Activated CD4-positive, alpha-beta T cell treated with anti-CD3 and anti-CD28 coated beads, Interleukin-2, amount 50 U/mL, for 24 hours (primary cell): ENCODE measurements at places on chromosomes 6 and 20.

GRCh38 chr6:155765275-155766194 lies 309.9 kb upstream of the NOX3 start:
- DNase-seq: no peak

- DNase-seq: no peak
Observed at GRCh38 chr20:60862601-60863000, 389.5 kb upstream of the CDH4 start.

- DNase-seq: no peak
Observed at GRCh38 chr20:38790200-38791053, 15.1 kb upstream of the PPP1R16B start.

- DNase-seq: no peak
Observed at GRCh38 chr6:132131351-132131750, 180.2 kb upstream of the CCN2 start.

DNA sequence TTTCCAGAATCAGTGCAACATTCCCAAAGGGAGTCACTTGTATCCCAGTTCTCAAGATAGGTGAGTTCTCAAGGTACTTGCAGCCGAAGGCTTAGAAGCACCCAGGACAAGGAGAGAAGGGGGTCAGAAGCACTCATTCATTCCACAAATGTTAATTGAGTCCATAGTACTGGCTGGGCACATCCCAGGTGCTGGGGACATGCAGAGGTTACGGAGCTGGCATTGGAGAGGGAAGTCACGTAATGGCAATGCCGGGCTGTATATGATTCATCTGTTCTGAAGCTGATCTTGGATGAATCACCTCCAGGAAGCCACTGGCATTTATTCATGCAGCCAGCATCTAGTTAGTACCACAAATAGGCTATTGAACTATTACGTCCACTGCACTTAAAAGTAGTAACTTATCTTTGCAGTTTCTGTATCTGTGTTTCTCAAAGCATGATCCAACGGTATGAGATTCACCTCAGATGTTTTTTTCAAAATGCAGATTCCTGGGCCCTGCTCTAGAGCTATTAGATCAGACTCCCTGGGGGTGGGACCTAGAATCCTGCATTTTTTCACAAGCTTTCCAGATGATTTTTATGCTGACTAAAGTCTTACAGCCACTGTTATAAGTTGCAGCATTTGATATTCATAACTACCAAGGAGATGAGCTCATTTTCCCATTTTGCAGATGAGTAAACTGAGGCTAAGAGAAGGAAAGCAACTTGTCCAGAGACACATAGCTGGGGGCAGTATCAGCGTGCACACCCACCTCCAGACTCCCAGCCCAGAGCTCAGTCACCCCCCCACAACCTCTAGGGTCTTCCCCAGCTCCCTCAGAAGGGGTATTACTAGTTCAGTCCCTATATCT lies 44.1 kb upstream of the ID1 start:
- no peak for DNase-seq

- DNase-seq: no peak
Observed at GRCh38 chr20:57959589-57959988, 249.8 kb upstream of the PMEPA1 start.

DNA sequence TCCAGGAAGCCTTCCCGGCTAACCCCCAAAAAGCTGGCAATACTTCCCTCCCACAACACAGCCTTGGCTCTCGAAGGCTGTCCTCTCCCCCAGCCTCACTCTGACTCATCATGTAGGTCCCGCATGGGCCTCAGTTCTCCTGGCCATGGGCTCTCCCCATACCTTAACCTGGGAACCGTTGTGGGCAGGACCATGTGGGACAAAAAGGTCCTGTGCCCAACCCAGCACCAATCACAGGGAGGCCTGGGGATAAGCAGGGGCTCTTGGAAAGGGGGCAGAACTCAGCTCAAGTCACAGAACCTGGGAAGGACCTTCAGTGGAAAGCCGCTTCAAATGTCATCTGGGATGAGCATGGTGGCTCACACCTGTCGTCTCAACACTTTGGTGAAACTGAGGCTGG lies 45.5 kb downstream of the MRPL14 start:
- DNase-seq: no peak

DNA sequence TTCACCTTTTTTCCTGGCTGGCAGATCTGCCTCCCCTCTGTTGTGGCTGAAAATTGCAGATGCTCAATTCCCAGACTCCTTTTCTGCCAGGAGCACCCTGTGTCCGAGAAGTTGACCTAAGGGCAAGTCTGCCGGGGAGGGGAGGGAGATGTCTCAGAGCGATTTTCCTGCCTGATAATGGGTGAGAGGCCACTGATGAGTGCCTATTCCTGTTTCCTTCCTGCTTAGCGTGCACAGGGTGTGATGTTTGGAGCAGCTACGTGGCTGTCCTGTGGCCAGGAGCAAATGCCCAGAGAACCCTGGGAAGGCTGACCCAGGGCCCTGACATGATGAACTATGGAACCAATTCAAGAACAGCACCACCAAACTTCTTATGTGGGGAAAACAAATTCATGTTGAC lies 22.5 kb downstream of the SOX4 start:
- DNase-seq: no peak

DNA sequence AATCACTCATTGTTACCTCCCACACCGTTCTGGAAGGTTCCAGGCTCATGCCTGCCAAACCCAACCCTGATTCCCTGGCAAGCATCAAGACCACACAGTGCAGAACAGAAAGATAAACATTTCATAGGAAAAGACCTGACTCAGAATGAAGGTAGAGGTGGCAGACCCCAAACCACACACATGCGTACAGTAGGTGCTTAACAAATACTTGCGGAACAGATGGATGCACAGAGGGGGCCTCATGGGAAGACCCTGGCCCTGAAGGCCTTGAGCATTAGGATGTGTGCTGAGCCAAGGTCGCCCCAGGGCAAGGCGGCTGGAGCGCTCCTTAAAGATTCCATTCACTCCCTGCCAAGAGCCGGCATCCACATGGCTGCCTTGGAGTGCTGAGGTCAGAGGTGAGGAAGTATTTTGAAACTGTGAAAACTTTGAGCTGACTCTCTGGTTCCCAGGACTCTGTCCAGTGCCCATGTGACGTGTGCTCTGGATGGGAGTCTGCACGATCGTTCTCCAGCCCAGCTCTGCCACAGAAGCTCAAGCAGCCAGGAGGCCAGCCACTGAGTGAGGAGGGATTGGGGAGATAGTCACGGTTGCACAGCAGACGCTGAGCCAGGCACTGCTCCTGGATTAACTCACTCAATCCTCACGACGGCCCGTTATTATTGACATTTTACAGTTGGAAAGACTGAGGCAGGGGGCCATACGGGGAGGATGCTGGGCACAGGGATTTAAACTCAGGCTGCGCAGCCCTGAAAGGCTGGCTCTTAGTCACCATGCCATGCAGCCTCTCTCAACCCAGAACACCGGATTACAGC lies 65.5 kb upstream of the AFDN start:
- no peak for DNase-seq

- no peak for DNase-seq
Observed at GRCh38 chr6:76057469-76057868, 15.0 kb downstream of the IMPG1 start.

GRCh38 chr6:72446430-72446829 lies 175.4 kb upstream of the KCNQ5 start:
- DNase-seq: no peak

GRCh38 chr20:32091888-32092346 lies 17.6 kb upstream of the TM9SF4 start:
- peak; percentile 64 for DNase-seq

GRCh38 chr20:14817101-14817500 lies 479.7 kb upstream of the FLRT3 start:
- DNase-seq: no peak

DNA sequence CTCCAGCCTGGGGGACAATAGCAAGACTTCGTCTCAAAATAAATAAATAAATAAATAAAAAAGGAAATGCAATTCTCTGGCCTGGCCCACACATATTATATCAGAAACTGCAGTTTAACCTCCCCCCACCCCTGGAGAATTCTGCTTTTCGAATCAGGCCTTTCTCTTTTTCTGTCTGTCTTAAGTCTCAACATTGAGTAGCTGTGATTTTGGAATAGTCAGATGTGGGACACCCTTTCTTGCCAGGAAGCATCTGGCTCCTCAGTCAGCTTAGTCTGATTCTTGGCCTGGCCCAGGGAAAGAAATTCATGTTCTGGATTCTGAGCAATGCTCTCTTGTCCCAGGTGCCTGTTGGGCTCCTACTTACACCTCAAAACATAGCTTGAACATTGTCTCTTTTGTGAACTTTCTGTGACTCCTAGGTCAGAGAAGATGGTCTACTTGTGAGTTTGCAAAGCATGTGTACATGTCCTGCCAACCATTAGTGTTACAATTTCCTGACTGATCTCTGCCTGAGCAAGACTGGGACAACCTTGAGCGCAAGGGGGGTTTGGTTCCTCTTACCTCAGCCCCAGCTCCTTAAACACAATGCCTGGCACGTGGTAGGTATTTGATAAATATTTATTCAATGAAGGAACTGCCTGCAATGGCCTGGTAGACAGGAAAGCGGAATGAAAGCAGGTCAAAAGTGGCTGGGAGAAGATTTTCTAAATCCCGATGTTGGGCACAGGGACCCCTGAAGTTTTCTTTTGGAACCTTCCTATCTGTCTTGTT lies 23.8 kb upstream of the POU5F1 start:
- DNase-seq: no peak

- no peak for DNase-seq
Observed at GRCh38 chr6:56241124-56241802, 6.1 kb downstream of the COL21A1 start.
